ENCODE measurements at places on chromosomes 5 and 9.
A peak's percentile ranks its signal among the peaks of the same experiment; 100 is the strongest.

- H3K4me3 ChIP-seq, result no peak overlapping the region
- no peak for DNase-seq
- peaks cover 19% of the 10 kb centered on the region for H3K27me3 ChIP-seq
- H3K27ac ChIP-seq, result no peak overlapping the region
These were observed 5.2 kb downstream of the F2R start for GRCh38 chr5:76720988-76721569.

DNA sequence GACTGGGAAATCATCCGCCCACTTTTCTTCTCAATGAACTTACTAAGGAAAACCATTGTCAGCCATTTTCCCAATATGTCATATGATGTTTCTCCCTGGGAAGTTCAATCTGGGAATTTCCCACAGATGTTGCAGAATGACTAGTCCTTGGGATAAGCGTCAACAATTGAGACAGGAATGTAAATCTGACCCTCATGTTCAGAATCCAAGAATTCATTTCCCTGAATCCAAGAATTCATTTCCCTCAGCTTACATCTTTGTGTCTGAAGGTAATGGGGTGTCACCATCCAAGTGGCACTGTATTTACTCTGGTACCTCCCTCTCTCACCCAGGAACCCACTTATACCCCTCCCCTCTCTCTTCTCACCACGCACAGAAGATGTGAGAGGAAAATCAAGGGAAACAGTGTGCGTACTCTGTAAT lies 7.4 kb downstream of the KLF9 start:
- no peak overlapping the region for H3K27ac ChIP-seq
- peaks cover 76% of the 10 kb centered on the region for H3K4me1 ChIP-seq
- H3K27me3 ChIP-seq, result no peaks in the 10 kb centered on the region
- no peak for DNase-seq
- H3K36me3 ChIP-seq, result peaks cover 10% of the 10 kb centered on the region

DNA sequence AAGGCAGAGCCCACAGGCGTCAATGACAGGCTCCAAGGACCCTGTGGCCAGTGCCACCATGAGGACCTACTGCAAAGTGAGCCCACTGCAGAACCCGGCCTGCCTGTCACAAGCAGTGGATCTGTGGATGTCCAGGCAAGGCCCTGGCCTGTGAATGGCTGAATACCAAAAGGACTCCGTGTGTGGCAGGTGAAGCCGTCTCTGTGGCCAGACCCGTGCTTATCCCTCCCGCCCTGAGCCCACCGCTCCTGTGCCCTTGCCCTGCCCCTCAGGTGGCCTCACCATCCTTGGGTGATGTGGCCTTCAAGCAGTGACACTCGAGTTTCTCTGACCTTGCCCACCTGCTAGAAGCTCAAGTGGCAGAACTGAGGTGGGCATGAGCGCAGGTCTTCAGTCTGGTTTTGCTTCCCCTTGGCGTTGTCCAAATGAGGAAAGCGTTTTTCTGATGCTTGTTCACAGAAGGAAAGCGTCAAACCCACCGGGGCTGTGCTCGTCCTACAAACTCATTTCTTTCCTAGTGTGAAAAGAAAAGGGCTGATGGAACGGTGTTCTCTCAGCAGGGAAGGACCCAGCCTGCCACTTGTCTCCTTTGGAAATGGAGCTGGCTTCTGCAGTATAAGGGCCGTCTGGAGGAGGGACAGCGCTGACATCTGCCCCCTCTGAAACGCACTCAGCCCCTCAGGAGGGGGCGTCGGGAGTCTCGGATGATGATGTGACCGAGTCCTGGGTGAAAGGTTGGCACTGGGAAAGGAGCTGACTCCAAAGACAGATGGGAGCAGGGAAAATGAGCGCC lies 377.7 kb upstream of the IRX4 start:
- H3K27ac ChIP-seq, result no peak overlapping the region
- no peak overlapping the region for H3K4me3 ChIP-seq
- H3K4me1 ChIP-seq, result no peaks in the 10 kb centered on the region
- no peaks in the 10 kb centered on the region for H3K36me3 ChIP-seq
- no peaks in the 10 kb centered on the region for H3K27me3 ChIP-seq

- no peak overlapping the region for H3K27ac ChIP-seq
- no peaks in the 10 kb centered on the region for H3K4me1 ChIP-seq
- no peak for DNase-seq
These were observed 208.9 kb downstream of the VPS13A start for GRCh38 chr9:77386187-77386586.

DNA sequence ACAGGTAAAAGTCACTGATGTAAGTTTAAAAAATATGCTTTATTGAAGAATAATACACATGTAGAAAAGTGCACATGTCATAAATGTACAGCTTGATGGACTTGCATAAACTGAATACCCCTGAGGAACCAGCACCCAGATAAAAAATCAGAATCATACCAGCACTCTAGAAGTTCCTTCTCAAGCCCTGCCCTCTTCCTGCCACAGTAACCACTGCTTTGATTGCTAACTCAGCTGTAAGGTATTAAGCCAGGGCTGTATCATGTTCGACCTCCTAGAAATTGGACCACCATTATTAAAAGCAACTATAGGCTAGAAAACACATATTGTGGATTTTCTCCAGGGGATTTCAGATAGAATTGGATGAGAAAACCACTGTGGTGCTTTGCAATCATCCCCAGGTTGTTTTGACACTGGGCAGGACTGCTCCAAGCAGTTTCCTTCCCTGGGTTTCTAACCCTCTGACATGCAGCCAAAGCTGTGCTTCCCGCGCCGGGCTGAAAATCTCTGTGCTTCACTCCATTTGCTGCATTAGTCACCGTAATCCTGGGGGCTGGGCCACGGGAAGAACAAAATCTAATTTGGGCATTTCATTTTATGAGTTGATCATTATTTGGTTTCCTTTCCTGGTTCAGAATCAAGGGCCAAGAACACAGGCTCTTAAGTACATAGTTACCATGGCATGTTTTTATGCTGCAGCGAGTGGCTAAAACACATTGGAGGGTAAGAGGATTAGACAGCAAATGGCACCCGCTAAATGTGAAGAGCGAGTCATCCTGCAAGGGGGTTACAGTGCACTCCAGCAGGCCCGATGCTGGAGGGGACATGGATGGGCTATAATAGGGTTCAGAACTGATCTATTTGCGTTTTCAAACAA lies 139.4 kb upstream of the IL12B start:
- peak; percentile 54 for DNase-seq
- H3K36me3 ChIP-seq, result peaks cover 4% of the 10 kb centered on the region
- no peak overlapping the region for H3K4me3 ChIP-seq
- H3K27ac ChIP-seq, result no peak overlapping the region
- H3K27me3 ChIP-seq, result peaks cover 55% of the 10 kb centered on the region
- peaks cover 23% of the 10 kb centered on the region for H3K4me1 ChIP-seq

DNA sequence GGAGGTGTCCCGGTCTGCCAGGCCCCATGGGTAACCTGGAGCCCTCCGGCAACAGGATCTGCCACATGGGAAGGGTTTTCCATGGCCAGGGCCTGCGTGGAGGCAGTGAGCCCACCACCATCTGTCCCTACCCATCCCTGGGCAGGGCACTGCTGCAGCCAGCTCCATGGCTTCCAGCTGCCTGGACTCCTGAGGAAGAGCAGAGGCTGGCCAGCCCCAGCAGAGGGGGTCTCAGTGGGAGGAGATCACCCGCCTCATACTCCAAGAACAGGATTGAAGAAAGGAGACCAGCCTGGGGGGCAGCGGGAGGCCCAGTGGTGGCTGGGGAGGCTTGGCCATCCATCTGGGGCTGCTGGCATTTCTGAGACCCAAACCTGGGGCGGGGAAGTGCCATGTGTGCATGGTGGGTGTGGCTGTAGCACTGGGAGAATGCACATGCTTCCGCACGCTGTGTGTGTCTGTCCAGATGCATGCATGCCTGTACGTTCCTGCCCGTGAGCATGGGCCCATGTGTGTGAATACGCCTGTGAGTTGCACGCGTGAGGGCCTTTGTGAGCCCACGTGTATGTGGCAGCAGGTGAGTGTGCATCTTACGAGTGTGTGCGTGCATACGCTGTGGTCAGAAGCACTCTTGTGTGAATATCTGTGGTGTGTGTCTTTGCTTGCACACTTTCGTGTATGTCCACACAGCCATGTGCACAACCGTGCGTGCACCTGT lies 78.5 kb downstream of the LMX1B start:
- no peaks in the 10 kb centered on the region for H3K36me3 ChIP-seq
- H3K4me3 ChIP-seq, result no peak overlapping the region
- H3K4me1 ChIP-seq, result no peaks in the 10 kb centered on the region
- no peak for DNase-seq

DNA sequence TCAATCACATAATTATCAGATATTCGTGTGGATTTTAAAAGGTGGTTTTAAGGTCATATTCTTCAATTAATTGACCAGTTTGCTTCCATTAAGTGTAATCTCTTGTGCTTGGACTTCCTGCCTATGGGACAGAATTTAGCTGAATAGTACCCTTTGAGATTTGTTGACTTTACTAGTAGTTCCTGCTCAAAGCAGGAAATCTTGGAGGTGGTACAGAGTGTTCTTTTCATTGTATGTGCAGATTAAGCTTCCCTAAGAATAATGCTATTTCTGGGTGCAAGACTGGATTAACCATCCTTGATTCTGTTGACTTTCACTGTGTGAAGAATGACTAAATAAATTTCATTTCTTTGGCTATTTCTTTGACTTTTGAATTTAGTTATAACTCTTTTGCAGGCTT lies 45.4 kb upstream of the ELL2 start:
- no peak for DNase-seq
- no peaks in the 10 kb centered on the region for H3K36me3 ChIP-seq
- H3K4me1 ChIP-seq, result no peaks in the 10 kb centered on the region
- H3K4me3 ChIP-seq, result no peak overlapping the region

GRCh38 chr5:172559004-172559932 lies 81.8 kb upstream of the NEURL1B start:
- H3K27me3 ChIP-seq, result no peaks in the 10 kb centered on the region
- no peaks in the 10 kb centered on the region for H3K4me1 ChIP-seq
- DNase-seq, result no peak
- H3K4me3 ChIP-seq, result no peak overlapping the region
- H3K27ac ChIP-seq, result no peak overlapping the region
- H3K36me3 ChIP-seq, result no peaks in the 10 kb centered on the region

All from activated CD4-positive, alpha-beta T cell treated with anti-CD3 and anti-CD28 coated beads, Interleukin-2, amount 10 ng/mL, durations not matched to agents 7 days and 5 days (primary cell).